ENCODE measurements at places on chromosomes 4 and X.
A peak's percentile ranks its signal among the peaks of the same experiment; 100 is the strongest.

GRCh38 chr4:20356565-20356964 is 104.9 kb downstream of the SLIT2 start:
- DNase-seq: no peak

- no peak for DNase-seq
These were observed 34.4 kb upstream of the TBL1X start for GRCh38 chrX:9430346-9430921.

DNA sequence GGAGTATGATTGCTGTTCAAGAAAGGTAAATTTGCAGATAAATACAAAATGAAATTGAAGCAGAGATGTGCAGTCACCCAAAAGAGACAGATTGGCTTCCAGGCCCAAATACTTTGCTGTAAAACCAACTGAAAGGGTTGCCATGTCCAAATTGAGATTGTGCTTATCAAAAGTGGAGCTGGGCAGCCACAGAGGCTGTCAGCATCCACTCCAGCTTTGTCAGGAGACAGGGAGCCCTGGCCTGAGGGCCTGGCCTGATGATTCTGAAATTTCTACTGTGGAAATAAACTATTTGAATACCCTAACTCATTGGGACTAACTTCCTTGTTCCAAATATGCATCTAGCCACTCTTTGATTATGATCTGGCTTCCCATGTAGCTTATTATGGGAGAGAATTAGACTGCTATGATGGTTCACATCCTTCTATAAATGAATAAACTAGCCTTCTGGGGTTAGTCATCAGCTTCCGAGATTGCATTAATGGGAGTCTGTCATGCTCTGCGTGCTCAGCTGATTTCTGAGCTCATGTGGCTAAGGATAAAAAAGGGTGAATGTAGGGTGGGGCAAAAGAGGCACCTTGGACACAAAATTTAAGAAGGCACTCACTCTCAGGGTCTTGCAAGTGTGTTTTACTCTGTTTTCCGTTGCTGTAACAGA is 48.2 kb downstream of the SLC34A2 start:
- DNase-seq: peak; percentile 30

- no peak for DNase-seq
These were observed 372.2 kb downstream of the INPP4B start for GRCh38 chr4:142473960-142474338.

GRCh38 chr4:10096978-10097335 is 19.6 kb downstream of the WDR1 start:
- no peak for DNase-seq

DNA sequence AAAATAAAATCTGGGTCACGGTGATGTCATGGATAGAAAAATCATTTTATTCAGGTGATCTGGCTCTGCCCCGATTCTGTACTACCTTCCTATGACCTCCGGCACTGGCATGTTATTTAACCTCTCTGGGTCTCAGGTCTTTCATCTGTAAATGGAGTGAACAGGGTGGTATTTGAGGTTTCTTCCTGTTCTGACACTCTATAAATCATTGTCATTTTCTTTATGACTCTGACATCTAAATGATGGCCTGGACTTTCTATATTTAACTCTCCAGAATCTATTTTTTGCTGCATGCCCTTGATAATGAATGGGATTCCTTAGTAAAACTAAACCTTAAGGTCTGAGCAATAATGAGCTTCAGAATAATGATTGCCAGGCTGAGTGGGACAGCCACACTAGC is 422.0 kb upstream of the CNKSR2 start:
- DNase-seq: no peak

GRCh38 chrX:13265111-13265510 is 54.7 kb downstream of the ATXN3L start:
- no peak for DNase-seq

DNA sequence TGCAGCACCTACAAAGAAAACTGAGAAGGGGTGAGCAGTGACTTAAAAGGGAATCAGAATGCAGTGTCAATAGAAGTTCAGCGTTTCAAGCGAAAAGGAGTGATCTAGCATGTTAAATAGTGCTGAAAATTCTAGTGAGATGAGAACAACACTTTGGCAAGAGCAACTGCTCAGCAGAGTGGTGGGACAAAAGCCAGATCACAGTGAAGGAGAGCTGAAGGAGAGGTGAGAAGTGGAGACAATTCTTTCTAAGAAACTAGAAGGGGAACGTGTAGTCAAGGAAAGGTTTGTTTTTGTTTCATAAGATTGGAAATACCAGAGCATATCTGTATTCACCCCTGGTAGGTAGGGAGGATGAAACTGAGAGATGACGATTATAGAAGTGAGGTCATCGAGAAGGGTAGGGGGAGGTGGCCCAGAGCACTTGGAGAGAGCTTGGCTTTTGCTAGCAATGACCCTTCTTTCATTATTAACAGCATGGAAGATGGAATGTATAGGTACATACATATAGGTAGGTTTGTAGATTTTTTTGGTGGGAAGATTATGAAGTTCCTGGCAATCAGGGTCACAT is 33.7 kb downstream of the SRPX2 start:
- peak; percentile 55 for DNase-seq

- DNase-seq: no peak
These were observed 11.5 kb downstream of the HPSE start for GRCh38 chr4:83323136-83323535.

GRCh38 chrX:85543866-85544265 is 164.4 kb upstream of the POF1B start:
- DNase-seq: no peak

DNA sequence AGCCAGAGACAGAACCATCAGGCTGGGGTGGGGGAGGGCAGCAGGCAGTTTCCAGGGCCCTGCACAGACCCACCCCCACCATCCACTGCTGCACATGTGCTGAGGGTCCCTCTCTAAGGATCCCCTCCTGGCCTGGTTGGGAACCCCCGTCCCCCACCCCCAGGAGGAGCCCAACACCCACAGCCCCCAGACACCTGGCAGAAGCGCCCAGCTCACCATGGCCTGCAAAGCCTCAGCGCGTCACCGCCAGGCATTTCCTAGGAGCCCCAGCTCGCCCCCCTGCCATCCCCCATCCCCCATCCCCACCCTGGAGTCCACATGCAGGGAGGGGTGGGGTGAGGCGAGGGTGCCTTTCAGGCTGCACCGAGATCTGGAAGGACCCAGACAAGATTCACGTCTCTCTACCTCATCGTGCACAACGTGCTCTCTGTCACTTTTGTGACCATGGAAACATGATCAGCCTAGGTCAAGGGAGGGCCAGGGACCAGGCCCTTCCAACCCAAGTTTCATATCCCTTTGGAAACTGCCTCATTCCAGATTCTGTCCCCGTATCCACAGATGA is 9.3 kb downstream of the MXD4 start:
- DNase-seq: no peak

All from GM23248 (cell line).